ENCODE measurements at places on chromosomes 6 and 20. TPM values are rescaled to one million over a fixed set of nuclear protein-coding genes. Genes with fewer than 3 reads are reported as not detected.

GMPR gene
- 2.2 TPM for total RNA-seq

ULBP1 gene
- total RNA-seq: 6.1 TPM

TFAP2D gene
- not detected for total RNA-seq

TMC2 gene
- total RNA-seq: not detected

TRIM15 gene
- total RNA-seq: not detected

PTCRA gene
- total RNA-seq: not detected

AVP gene
- total RNA-seq: not detected

TNF gene
- not detected for total RNA-seq

PRKN gene
- 0.63 TPM for total RNA-seq

GFOD1 gene
- 0.97 TPM for total RNA-seq

SIRPD gene
- not detected for total RNA-seq

WFDC12 gene
- total RNA-seq: not detected

TCP11 gene
- not detected for total RNA-seq

SIRPA gene
- total RNA-seq: 73.5 TPM

RBBP8NL gene
- not detected for total RNA-seq

PHACTR3 gene
- total RNA-seq: not detected

OR2J3 gene
- total RNA-seq: not detected

VARS2 gene
- 11.9 TPM for total RNA-seq

SAYSD1 gene
- total RNA-seq: 20.2 TPM

MACROD2 gene
- 3.3 TPM for total RNA-seq

SNAP25 gene
- not detected for total RNA-seq

STMND1 gene
- total RNA-seq: not detected

KIF16B gene
- total RNA-seq: 3.9 TPM

RIN2 gene
- total RNA-seq: 48.3 TPM

KHDC1L gene
- total RNA-seq: not detected

DSN1 gene
- total RNA-seq: 18.3 TPM

PACRG gene
- 0.13 TPM for total RNA-seq

WFDC2 gene
- total RNA-seq: not detected

GFRAL gene
- total RNA-seq: not detected

C20orf144 gene
- total RNA-seq: 0.63 TPM

TAF11 gene
- total RNA-seq: 18.2 TPM

USP49 gene
- total RNA-seq: 0.97 TPM

NMBR gene
- total RNA-seq: not detected
